Stimulated activated CD8-positive, alpha-beta memory T cell treated with anti-CD3 and anti-CD28 coated beads, Interleukin-7, amount 100 ng/mL, for 1 hour (primary cell): ENCODE measurements at places on chromosomes 4 and X.

- DNase-seq: no peak
These were observed 1.5 kb upstream of the NKX6-1 start for GRCh38 chr4:84500386-84501201.

DNA sequence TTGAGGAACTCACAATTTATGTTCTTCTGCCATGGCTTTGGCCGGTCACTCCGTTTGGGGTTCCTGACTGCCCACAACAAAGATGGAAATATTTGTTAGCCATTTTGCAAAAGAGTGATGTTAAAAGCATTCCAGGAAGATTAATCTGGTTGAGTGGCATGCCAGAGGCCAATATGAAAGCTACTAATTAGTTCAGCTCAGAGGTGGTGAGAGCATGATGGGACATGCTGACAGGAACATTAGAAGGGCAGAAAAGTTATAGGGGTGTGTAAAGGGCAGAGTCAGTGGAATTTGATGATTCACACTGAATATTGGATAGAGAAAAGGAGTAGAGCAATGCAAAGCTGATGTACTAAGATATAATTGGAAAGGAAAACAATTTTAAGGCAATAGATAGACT is 94.4 kb downstream of the TLL1 start:
- DNase-seq: no peak

GRCh38 chrX:35622601-35623000 is 175.5 kb upstream of the MAGEB16 start:
- no peak for DNase-seq

GRCh38 chrX:87525771-87526229 is 8.2 kb downstream of the KLHL4 start:
- no peak for DNase-seq

DNA sequence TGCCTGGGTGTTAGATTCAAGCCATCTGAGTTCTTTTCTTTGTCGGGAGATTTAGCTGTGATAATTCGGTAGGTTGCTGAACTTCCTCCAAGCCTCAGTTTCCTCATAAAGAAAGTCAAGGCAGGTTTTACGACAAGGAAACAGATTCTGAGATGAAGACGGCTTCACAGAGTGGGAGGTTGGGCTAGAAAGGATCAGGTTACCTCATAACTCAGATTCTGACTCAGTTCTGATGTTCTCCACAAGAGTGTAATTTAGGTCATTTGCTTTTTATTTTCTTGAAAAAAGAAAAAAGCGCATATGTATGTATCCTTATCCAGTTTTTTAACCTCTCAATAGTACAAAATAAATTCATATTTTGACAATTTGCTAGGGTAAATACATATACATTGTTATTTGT is 47.2 kb upstream of the ELOVL6 start:
- DNase-seq: no peak

DNA sequence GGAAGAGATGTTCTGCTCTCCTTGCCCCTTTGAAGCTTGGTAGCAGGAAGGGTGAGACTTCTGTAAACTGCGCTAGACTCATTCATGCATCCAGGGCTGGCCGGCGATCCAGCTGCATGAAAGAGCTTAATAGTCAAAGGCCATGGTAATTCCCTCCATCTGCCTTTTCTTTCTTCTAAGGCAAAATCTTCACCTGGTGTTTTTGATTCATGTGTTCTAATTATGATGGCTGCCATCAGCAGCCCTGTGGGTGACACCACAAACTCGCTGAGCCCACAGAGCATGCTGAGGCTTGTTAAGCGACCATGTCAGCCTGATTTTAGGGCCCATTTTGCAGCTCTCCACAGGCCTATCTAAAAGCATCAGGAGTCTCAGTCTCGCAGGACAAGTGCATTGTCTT is 450.1 kb upstream of the TENM3 start:
- DNase-seq: no peak

GRCh38 chrX:122501652-122502051 is 682.4 kb upstream of the GRIA3 start:
- no peak for DNase-seq

- no peak for DNase-seq
These were observed 34.5 kb upstream of the RAB33B start for GRCh38 chr4:139419388-139419914.

- DNase-seq: no peak
These were observed 459.2 kb downstream of the FAT4 start for GRCh38 chr4:125773931-125774330.

DNA sequence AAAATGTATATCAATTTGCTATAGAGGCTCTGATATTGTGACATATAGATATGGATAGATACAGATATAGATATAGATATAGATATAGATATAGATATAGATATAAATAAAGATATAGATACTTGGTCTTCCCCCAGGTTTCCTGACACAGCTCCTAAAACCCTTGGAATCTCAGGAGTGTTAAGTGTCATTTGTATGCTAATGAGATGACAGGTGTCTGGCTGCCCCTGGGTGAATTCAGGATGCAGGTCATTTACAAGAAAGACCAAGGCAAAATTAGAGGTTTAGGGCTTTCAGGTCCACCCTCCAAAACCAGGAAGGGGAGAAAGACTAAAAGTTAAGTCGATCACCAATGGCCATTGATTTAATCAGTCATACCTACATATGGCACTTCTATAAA is 1034.8 kb downstream of the PDHA2 start:
- no peak for DNase-seq

GRCh38 chrX:153764786-153765137 is 713 bp downstream of the PLXNB3 start:
- no peak for DNase-seq

DNA sequence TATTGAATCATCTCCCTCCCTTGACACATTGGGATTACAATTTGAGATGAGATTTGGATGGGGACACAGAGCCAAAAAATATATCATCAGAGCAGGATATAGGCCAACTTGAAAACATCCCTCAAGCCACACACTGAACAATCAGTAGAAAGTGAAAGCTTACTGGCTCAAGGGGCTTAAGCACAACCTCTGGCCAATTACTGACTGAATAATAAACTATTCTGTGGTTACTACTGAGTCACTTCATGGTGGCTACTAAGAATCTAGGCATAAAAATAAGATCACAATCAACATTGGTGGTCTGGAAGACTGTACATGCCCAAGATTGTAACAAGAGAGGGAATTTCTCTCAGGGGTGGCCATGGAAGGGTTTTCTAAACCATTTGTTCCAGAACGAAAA is 27.4 kb upstream of the GPR174 start:
- DNase-seq: no peak

DNA sequence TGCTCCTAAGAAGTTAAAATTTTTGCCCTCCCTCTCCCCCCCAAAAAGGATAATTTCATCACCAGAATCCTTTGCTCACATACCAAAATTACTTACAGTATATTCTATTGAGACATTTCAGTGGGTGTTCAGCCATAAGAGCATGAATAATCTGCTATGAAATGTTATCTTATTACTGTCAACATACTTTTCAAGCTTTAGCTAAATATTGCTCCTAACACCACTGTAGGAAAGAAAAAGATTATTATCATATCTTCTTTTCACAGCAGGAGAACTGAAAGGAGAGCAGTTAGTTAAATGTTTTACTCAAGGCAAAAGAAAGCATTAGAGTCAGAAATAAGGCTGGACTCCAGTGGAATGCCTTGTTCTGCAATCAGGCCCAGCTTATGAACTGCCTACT is 231.0 kb upstream of the GYPA start:
- no peak for DNase-seq

- no peak for DNase-seq
These were observed 1.4 kb upstream of the UFSP2 start for GRCh38 chr4:185426960-185427688.

DNA sequence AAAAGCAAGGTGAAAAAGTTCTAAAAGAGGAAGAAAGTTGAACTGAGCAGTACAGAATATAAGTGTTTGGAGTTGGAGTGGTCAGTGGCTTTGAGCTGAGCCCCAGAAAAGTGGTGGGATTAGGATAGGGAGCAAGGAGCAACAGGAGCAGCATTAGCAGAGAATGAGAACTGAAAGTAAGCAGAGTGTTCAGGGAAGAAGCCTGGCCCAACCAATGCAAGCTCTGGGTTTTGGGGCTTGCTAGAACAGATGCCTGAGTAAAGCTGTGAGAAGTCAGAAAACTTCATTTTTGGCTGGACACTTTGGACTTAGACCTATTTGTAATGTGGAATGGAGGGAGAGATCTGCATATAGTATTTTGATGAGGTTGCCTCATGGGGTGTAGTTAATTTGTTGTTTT is 17.8 kb downstream of the JADE1 start:
- DNase-seq: no peak

DNA sequence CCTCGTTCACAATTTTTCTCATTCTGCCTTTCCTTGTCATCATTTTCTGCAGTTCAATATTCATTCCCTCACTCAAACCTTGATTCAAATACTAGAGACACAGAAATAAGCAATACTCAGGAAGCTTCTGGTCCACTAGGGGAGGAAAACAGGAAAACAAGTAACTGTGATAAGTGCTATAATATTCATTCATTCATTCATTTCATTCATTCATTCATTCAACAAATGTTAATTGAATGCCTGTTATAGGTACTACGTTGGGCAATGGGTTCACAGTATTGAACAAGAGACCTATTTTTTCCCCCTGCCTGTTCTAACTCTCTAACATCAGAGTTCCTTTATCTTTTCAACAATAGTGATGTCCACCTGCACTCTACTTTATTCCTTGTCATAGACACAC is 104.0 kb downstream of the HDAC8 start:
- DNase-seq: no peak

DNA sequence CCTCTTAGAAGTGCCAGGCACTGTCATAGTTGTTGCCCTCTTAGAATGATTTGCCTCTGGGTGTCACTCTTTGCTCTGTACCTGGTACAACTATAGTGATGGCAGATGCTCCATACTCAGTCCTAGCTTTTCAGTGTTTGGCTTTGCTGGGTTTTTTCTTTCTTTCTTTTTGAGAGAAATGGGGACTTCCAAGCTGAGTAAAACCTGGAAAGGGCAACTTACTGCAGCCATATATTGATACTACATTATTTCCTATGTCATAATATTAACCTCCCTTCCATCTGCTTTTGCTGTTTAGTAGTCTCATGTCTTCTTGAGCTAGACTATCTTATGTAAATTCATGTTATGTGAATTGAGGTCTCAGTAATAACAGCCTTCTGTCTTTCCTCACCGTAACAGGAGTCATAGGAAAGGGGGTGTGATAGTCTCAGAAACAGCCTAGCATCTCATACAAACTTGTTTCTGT is 49.0 kb downstream of the NIPAL1 start:
- DNase-seq: no peak

GRCh38 chr4:145825255-145825654 is 113.4 kb downstream of the ZNF827 start:
- no peak for DNase-seq

GRCh38 chrX:41022566-41022965 is 62.7 kb upstream of the USP9X start:
- no peak for DNase-seq

DNA sequence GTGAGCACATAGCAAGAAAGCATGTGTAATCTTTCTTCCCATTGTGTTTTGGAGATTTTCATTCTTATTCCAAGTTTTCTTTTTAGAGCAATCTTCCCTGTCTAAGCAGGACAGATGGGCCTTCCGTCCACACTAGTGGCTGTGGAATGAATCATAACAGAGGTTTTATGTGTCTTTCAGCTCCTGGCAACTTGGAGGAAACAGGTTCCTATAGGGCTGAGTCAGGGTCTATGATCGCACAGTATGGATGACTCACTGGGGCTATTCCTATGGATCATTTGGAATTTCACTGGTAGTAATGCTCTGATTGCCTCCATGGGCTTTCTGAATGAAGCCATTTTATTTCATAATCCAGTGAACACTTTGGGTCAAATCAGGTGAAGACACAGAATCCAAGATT is 51.8 kb upstream of the CBLL2 start:
- DNase-seq: no peak

- DNase-seq: no peak
These were observed 248.1 kb downstream of the C4orf33 start for GRCh38 chr4:129344058-129344457.

DNA sequence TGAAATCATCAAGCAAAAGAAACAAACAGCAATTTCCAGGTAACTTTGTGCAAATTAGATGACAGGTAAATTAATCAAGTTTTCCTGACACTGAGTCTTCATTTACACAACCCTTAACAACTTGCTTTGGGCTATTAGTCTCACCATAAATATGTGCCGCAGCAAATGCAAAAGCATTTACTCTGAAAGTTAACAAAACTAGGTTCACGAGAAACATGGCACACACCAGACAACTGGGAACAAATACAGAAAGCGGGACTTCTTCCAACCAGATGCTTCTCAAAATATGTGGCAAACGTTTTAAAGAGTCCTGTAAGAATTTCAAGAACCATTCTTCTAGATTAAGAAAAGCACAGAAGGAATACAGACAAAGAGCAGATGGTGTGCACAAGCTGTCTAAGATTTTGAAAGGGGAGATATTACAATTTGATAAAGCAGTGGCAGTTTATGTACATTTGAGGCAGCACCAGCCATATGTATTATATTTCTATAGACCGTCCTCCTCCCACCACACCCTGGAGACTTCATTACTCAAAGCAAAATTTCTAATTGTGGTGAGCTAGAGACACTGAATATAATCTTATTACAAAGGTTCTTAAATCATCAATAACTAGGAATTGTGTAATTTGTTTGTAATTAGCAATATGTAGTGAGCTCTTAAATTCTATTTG is 192.5 kb upstream of the ADAMTS3 start:
- no peak for DNase-seq

DNA sequence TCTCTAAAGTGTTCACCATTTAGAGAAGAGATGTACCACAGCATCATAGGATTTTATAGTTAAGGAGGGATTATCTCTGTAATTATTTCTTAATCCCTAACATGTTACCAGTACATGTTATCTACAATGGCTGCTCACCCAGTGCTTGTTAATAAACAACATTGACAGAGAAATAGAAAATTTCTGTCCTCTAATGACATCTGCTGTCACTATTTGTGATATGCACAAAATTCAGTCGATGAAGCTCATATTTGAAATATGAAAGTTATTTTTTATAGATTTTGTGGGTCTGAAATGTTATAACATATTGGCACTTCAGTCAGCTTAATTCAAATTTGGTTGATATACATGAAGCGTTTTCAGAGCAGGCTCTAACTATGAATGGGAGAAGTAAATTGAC is 48.8 kb upstream of the GRXCR1 start:
- no peak for DNase-seq

DNA sequence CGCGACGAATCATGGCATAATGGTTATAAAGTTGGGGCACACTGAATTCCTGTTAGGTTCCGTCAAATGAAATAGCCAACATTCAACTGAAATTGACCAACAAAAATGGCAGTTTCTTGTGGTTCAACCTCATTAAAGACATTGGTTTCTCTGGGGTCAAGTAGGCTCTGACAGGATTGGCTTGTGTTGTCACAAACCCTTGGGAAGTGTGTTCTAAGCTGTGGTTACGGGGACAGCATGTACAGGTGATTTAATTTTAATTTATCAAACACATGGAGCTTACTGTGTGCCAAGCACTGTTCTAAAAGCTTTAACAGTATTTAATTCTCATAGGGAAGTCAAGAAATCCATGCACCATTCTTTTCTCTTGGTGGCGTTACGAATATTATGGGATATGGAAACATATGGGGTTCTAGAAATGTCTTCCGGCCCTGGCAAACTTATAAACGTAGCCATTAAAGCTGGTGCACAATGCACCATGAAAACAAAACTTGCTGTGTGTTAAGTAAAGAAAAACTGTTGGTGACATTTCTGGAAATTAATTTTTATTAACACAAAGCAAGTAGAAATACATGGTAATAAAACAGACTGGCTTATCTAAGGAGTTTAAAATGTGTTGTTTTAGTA is 891 bp downstream of the XK start:
- DNase-seq: no peak
